ENCODE measurements at places on chromosomes 7 and 10. TPM values are rescaled to one million over a fixed set of nuclear protein-coding genes. Genes with fewer than 3 reads are reported as not detected.

SYNPO2L gene
- polyA plus RNA-seq: 0.51 TPM

SUGCT gene
- polyA plus RNA-seq: 18.8 TPM

LIPF gene
- polyA plus RNA-seq: not detected

ANXA8L1 gene
- 7.9 TPM for polyA plus RNA-seq

GRM8 gene
- polyA plus RNA-seq: 0.04 TPM

FGL2 gene
- polyA plus RNA-seq: 50.6 TPM

PRDX3 gene
- 194 TPM for polyA plus RNA-seq

ZNF727 gene
- 0.34 TPM for polyA plus RNA-seq

SPDYE1 gene
- polyA plus RNA-seq: 0.72 TPM

TFR2 gene
- polyA plus RNA-seq: 2.7 TPM

CALD1 gene
- polyA plus RNA-seq: 191 TPM

ANKRD2 gene
- polyA plus RNA-seq: 0.13 TPM

CYP2C18 gene
- 97.1 TPM for polyA plus RNA-seq

GPRIN2 gene
- polyA plus RNA-seq: 10.3 TPM

PNLIP gene
- polyA plus RNA-seq: 0.12 TPM

GRID2IP gene
- polyA plus RNA-seq: 0.88 TPM

THSD7A gene
- 3.7 TPM for polyA plus RNA-seq

CTAGE6 gene
- not detected for polyA plus RNA-seq

LRRC18 gene
- 0.24 TPM for polyA plus RNA-seq

GALNT17 gene
- 2.7 TPM for polyA plus RNA-seq

ACTL6B gene
- polyA plus RNA-seq: 2.9 TPM

C7orf33 gene
- polyA plus RNA-seq: not detected

CALHM1 gene
- polyA plus RNA-seq: 0.04 TPM

ITIH5 gene
- polyA plus RNA-seq: 6.8 TPM

SLC16A9 gene
- 2.6 TPM for polyA plus RNA-seq

CTAGE4 gene
- polyA plus RNA-seq: 18.7 TPM

STAM gene
- 18.7 TPM for polyA plus RNA-seq

PDLIM1 gene
- 334 TPM for polyA plus RNA-seq

NEURL1 gene
- polyA plus RNA-seq: 34.9 TPM

AVPI1 gene
- polyA plus RNA-seq: 56.5 TPM

VTI1A gene
- polyA plus RNA-seq: 17.2 TPM

ALDH18A1 gene
- polyA plus RNA-seq: 209 TPM

AGBL3 gene
- 4.4 TPM for polyA plus RNA-seq

FAM221A gene
- polyA plus RNA-seq: 12.5 TPM

AMPH gene
- 5.5 TPM for polyA plus RNA-seq

All from large intestine (tissue), 12 donors.